Lower lobe of right lung (tissue), 2 donors: ENCODE measurements at places on chromosomes 2 and 18. TPM values are rescaled to one million over a fixed set of nuclear protein-coding genes. Genes with fewer than 3 reads are reported as not detected.

GRCh38 chr2:55995211-55995610 lies 71.6 kb upstream of the EFEMP1 start:
- no peak for DNase-seq

GRCh38 chr2:191636235-191636543 lies 41.7 kb upstream of the NABP1 start:
- DNase-seq, result no peak

GRCh38 chr2:64888591-64889309 lies 100.4 kb upstream of the SLC1A4 start:
- no peak for DNase-seq

DNA sequence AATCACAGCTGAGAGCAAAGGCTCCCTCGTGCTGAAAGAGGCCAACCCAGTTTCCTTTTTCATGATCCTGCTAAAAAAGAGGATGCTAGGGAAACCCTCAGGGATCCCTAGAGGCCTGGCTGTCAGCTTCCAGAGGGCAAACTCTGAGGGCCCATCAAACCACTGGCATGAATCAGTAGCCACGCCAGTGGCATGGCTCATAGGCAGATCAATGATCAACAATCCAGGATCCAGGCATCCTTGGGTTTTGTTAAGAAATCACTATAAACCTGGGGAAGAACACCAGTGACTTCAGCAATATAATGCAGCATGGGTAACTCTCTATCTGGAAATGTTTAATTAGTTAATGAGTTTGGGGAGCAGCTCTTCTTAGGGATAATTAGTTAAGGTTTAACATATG lies 286.5 kb downstream of the C1D start:
- no peak for DNase-seq

- no peak for DNase-seq
Measured at GRCh38 chr2:75140288-75140687, 59.0 kb downstream of the TACR1 start.

DNA sequence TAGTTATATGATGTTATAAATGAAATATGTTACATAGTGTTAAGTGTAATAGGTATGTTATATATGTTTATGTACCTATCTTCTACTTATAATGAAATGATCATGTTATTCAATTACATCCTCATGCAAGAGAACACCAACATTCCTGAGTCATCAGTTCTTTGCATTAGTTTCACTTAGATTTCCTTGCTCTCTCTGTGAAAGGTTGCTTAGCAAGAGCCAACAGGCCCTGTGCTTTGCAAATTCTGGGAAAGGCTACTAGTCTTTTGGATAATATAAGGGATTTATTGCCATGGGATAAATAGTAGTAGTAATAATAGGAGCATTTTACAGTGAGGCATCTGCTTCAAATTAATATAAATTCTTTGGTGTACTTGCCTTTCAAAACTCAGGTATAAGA lies 274.8 kb downstream of the SP3 start:
- no peak for DNase-seq

- DNase-seq, result no peak
Measured at GRCh38 chr2:224518806-224519580, 66.2 kb downstream of the CUL3 start.

- no peak for DNase-seq
Measured at GRCh38 chr18:35077937-35078336, 36.7 kb downstream of the MAPRE2 start.

CDH2 gene
- 0.68 TPM for total RNA-seq
